ENCODE measurements at places on chromosomes 12 and 14. TPM values are rescaled to one million over a fixed set of nuclear protein-coding genes. Genes with fewer than 3 reads are reported as not detected.

DNA sequence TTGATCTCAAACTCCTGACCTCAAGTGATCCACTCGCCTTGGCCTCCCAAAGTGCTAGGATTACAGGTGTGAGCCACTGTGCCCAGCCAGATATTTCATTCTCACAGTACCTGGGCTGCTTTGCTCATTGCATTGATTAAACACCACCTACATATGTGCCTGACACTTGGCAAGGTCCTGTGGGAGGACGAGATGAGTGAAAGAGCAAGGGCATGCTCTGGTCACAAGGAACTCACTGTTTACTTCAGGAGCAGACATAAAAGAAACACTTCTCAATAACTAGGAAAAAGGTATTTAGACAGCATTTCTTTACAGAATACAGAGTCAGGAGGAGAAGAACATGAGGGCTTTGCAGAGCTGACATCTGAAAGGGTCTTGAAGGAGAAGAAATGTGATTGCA, 91.7 kb downstream of the TMCC3 start:
- no peak for DNase-seq

DNA sequence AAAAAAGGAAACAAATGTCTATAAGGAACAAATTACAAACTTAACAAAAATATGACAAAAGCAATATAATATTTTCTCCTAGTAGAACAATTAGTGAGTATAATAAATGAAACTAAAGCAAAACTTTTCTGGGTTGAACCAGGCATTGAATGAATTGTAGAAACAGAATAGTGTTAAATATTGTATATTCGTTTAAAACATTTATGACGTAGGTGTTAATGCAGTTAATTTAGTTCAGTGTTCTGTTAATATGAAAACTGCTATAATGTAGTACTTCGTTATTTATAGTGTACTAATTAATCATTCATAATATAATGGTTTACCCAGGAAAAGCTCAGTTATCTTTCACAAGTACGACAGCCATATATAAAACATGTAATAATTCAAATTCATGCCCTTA, 23.7 kb downstream of the NKX2-1 start:
- no peak for DNase-seq

DNA sequence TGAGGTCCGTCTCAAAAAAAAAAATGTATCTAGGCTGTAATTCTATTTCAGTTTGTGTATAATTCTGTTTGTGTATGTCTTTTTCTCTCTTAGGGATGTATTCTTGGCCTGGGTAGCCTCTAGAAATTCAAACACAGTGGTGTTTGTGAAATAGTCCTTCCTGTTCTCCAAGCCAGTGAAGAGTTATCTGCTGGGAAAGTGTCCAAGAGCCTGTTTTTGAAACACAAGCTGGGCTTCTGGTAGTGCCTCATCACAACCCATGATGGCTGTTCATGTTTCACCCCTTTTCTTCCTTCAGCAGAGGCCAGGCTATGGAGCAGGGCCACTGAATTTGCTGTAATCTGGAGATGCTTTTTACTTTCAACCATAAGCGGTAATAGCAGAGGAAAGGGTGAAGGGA, 14.7 kb downstream of the METTL3 start:
- DNase-seq = no peak

The SERPINA9 gene
- not detected for total RNA-seq

GRCh38 chr12:29707846-29708245, 75.9 kb downstream of the TMTC1 start:
- no peak for DNase-seq

- no peak for DNase-seq
These were observed 2.3 kb downstream of the NACA start for GRCh38 chr12:56722832-56723231.

GRCh38 chr14:99383472-99384449, 96.9 kb downstream of the SETD3 start:
- peak; percentile 35 for DNase-seq

- no peak for DNase-seq
These were observed 43.0 kb downstream of the BORCS5 start for GRCh38 chr12:12399776-12400305.

DNA sequence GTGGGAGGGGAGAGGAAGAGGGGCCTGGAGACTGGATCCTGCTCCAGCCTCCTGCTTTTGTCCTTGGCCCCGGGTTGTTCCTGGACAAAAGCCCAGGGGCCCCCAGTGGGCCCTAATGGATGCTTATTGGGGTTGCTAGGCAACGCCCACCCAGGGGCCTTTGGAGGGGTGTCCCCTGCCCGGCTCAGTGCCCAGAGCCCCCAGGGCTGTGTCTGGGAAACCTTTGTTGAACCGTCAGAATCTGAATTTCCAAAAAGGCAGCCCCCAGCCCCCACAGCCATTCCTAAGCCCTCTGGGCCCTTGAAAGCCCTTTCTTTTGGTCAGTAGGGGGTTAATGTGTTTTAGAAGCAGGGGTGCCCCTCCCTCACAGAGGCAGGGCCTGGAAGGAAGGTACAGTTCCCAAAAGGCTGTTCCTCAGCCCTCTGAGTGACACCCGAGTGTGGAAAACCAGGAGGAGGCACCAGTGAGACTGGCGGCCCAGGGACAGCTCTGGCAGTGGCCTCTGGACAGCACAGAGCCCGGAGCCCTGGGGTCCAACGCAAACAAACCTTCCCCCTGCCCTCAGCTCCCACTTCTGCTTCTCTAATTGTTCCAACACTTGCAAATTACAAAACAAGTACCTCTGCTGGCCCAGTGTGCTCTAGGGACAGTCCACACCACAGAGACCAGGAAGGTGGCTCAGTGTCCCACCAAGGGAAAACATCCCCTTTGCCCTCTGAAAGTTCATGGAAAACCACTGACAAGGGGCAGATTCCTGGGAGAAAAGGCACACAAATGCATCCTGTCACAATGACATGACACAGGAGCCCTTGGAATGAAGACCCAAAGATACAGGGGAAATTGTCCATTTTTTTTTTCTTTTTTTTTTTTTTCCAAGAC, 19.4 kb downstream of the HHIPL1 start:
- DNase-seq = peak; percentile 81

- DNase-seq = no peak
These were observed 22.8 kb upstream of the CEBPE start for GRCh38 chr14:23141706-23142444.

The SAMD15 gene
- 0.76 TPM for total RNA-seq

The NGB gene
- total RNA-seq = 1.0 TPM

DNA sequence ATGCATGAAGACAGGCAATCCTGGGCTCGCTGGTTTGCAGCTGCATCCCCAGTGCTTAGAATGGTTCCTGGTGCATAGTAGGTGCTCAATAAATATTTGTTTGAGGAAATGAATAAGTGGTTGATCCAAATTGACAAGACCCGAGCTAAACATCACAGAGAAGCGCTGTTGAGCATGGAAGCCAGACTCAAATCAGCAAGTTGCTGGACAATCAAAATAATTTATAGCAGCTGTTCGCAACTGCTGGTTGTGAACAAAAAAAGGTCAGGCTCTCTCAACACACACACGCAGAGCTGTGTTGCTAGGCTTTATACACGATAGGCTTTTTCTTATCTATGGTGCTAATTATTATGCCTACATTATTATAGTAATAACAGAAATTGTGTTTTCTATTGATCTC, 190.2 kb downstream of the TBX5 start:
- DNase-seq = no peak

- no peak for DNase-seq
These were observed 261.7 kb downstream of the ERC1 start for GRCh38 chr12:1252758-1253157.

The TMEM52B gene
- total RNA-seq = not detected

The IFNG gene
- total RNA-seq = not detected

DNA sequence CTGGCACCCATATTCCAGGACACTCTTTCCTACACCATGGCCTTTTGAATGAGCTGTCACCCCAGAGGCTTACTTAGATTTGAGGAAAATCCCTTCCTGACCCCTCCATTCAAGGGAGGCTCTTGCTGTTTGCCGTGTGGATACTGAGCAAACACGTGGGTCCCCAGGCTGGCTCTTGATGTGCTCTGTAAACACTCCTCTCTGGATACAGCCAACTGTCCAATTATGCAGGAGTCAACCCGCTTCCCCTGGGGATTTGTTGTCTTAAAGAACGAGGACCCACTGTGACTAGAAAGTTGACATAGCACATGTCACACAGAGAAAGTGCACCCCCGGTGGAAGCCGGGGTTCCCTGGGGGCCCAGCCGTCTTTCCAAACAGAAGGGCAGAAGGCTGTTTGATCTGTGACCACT, 75.8 kb upstream of the CEP83 start:
- no peak for DNase-seq

- DNase-seq = no peak
These were observed 53.6 kb upstream of the EIF5 start for GRCh38 chr14:103280278-103280928.

The SPX gene
- 0.16 TPM for total RNA-seq

DNA sequence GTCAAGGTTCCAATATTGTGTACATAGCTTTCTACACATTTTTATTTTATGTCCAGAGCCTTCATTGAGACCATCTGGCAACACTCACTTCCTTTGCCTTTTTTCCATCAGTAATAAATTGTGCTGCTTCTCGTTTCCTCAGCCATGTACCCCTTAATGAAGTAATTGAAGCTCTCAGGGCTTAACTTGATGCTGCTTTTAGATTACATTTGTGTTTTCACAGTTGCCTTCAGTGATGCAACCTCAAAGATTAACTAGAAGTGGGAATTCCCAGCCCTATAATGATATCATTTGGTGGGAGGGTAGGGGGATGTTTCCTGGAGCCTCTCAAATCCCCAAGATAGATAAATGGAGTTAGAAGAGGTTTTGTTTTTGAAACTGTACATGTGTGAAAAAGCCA, 80.2 kb upstream of the KRR1 start:
- DNase-seq = no peak

DNA sequence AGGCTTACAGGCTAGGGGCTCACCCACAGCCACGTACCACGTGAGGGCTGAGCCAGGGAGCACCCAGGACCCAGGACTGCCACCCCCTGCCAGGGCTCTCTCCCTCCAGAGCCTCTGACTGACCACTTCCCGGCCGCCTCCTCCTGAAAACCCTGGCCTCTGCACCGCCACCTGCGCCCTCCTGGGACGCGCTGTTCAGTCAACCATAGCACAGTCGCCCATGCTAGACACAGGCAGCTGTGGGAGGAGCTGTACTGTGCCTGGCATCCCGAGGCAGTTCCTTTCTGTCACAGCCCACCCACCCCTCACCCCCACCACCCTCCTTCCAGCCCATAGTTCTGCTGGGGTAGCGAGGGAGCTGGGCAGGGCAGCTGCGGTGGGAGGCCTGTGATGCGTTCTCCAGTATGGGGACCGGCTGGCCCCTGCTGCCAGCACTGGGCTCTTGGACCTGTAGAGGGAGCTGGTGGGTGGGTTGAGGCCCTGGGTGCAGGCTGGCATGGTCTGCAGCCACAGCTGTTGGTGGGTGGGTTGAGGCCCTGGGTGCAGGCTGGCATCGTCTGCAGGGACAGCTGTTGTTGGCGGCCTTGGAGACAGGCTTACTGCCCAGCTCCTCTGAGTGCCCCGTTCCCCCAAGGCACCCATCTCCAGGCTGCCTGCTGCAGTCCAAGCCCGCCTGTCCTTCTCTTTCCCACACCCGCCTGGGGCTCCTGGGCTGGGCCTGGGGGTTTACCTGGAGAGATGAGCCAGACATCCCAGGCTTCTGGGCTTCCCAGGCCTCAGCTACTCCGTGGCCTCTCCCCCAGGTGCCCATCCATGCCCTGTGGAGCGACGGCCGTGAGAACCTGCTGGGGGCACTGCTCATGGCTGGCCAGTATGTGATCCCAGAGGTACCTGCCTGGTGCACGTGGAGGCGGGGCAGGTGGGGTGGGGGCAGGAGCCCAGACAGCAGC, 11.5 kb downstream of the ASPG start:
- DNase-seq = peak; percentile 41

All from GM23338 (cell line).